Caudate nucleus (tissue), 63 donors: ENCODE measurements at places on chromosomes 1 and 21.

DNA sequence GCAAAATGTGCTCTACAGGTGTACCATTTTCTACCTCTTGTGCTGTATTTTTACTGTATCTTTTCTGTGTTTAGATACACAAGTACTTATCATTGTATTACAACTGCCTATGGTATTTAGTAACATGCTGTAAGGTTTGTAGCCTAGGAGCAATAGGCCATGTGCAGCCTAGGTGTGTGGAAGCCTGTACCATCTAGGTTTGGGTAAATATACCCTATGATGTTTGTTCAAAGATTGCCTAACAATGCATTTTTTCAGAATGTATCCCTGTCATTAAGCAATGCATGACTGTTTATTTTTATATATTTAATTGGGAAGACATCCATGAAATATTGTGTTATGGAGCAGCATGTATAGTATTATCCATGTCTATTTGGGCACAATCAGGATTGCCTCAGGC lies 11.0 kb downstream of the ETV3L start:
- DNase-seq = no peak

DNA sequence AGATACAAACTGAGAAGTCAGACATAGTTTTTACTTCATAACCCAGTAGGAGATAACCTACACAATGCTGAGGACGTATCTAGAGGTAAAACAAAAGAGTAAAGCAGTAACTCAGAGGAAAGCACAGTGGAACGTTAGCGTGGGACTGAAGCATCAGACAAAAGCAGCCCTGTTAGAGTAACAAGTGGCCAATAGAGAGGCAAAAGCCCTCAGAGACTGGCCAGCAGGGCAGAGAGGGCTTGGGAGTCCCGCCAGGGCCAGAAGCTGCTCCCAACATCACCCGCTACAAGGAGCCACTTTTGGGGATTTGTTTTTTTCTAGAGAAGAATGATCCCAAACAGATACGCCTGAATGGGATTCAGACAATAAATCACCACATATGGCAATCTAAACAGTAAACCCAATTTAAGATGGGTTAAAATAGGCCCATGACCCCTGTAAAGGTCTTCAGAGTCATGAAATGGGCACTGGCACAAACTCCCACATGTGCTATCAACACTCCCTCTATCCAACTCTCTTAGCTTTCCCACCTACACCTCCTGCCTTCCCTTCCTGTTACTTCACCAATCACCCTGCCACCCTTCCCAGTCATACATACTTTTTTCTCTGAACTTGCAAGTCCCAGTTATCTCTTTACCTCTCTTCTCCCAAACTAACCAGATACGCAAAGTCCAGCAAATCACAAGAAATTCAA lies 17.2 kb downstream of the TADA1 start:
- peak; percentile 43 for DNase-seq

DNA sequence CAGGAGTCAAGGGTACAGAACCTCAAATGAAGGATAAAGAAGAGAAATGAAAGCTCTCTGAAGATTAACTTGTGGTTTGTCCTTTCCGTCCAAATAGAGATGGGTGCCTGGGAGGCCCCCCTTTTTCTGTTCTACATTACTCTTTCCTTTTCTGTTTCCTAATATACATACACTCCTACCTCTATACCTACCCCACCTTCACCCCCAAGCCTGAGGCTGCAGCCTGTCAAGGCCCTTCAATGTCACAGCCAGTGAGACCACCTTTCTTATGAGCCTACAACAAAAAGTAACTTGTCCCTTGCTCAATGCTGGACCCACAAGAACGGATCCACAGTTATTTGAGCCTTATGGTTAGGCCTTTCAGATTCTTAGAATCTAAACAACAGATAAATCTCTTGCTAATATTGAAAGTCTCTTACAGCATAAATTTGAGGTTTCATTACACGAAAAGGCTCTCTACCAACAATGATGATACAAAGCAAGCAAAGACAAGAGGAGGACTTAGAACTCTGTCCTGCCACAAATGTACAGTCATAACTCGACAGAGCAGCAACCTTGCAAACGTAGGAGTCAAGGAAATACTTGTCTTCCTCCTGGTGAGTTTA lies 4.1 kb upstream of the TRAF3IP3 start:
- no peak for DNase-seq

DNA sequence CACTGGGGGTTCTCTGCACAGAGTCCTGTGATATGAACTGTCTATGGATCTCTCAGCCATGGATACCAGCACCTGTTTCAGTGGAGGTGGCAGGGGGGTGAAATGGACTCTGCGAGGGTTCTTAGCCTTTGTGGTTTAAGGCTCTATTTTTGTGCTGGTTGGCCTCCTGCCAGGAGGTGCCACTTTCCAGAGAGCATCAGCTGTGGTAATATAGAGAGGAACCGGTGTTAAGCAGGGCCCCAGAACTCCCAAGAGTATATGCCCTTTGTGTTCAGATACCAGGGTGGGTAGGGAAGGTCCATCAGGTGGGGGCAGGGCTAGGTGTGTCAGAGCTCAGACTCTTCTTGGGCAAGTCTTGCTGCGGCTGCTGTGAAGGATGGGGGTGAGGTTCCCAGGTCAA lies 330.0 kb upstream of the PLD5 start:
- DNase-seq = no peak

DNA sequence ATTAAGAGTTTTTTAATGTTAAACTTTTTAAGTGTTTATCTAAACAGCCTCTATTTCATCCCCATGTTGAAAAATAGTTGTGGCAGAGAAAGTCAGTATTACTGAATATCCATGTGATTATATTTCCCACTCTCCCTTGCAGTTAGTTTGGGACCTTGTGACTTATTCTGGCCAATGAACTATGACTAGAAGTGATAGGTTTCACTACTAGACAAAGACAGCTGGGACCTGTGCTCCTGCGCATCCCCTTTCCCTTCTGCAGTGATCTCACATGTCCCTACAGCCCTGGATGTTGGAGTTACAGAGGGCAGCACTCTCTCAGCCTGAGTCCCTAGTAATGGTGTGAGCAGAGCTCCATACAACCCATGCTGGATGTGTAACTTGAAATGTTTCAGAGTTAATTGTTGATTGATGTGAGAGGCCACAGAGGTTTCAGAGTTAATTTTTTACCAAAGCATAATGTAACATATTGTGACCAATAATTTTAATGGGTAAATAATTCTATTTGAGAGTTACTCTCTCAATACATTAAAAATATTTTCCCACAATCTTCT lies 18.7 kb upstream of the SAMD13 start:
- DNase-seq = no peak

GRCh38 chr1:153572569-153573015 lies 6.9 kb upstream of the S100A2 start:
- peak; percentile 43 for DNase-seq

- DNase-seq = no peak
Measured at GRCh38 chr1:154883919-154884868, 14.1 kb upstream of the KCNN3 start.

GRCh38 chr1:154190550-154190949 lies 1.4 kb downstream of the TPM3 start:
- DNase-seq = no peak

DNA sequence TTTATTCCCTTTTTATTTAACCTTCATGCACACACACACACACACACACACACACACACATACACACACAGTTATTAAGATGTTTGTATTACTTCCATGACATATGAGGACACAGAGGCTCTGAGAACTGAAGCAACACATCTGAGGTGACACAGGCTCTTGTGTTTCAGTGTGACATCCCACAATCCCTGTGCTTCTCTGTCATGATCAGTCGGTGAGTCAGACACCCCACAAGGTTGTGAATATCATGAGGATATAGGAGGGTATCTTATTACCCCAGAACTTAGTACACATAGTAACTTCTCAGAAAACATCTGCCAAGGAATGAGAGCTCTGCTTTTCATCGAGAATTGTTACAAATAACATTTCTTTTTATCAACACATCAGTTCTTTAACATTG lies 459.3 kb downstream of the PLPP3 start:
- no peak for DNase-seq

DNA sequence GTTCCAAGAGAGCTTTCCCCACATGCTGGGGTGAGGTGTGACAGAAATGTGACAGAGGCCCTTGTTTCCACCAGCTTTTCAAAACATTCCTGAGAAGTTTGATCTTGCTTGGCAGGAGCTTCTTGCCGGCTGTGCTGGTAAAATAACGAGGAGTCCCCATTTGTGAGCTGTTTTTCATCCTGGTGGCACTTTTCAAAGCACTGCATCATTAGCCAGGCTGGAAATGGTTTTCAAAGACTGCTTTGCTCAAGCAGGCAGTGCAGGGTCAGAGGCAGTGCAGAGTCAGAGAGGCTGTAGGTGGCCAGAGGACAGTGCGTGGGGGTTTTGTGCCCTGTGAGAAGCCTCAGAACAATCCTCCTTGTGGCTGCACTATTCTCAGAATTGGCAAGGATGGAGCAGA lies 75.8 kb upstream of the KCNA3 start:
- DNase-seq = no peak

DNA sequence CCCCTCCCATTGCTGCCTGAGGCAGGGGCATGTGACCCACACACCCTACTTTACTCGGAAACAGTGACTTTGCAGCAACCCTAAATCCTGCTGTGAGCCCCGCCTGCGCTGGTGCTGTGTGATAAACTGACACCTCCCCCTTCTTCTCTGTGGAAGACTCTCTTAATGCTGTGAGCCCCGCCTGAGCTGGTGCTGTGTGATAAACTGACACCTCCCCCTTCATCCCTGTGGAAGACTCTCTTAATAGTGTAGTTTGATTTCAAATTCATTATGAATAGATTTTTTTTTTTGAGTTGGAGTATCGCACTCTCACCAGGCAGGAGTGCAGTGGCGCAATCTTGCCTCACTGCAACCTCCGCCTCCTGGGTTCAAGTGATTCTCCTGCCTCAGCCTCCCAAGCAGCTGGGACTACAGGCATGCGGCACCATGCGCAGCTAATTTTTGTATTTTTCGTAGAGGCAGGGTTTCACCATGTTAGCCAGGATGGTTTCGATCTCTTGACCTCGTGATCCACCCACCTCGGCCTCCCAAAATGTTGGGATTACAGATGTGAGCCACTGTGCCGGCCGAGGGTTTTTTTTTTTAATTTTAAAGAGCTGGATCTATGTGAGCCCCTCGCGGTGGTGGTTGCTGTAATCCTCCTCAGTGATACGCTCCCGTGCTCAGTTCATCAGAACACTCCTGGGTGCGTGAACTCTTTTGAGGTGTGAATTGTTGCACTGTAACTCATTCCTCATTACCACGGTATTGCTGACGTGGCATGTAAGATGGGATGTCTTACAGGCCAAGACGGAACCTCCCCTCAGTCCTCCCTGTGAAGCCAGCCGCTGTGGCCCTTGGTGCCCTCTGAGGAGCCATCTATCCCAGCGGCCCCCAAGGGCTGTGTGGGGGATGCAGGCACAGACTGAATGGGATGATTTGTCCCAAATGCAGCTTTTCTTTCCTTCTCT lies 60.3 kb downstream of the GALNT2 start:
- DNase-seq = peak; percentile 50

DNA sequence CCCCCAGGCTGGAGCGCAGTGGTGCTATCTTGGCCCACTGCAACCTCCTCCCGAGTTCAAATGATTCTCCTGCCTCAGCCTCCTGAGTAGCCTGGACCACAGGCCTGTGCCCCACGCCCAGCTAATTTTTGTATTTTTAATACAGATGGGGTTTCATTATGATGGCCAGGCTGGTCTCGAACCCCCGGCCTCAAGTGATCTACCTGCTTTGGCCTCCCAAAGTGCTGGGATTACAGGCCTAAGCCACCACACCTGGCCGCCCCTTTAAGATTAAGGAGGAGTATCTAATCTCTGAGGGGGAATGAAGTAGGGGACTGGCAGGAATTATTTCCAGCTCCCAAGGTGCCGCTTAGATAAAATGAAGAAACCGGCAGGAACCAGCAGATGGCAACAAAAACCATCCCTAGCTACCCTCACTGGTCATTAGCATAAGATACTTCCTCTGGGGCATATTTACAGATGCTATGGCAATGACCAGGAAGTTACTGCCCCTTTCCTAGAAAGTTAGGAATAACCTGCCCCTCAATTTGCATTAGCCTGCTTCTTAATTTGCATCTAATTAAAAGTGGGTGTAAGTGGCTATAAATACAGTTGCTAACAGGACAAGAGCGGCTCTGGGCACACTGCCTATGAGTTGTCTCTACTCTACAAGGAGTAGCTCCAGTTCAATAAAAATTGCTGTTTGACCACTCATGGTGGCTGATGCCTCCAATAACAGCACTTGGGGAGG lies 7.1 kb upstream of the NSUN4 start:
- DNase-seq = no peak

GRCh38 chr1:203185061-203185461 lies 1.4 kb downstream of the CHI3L1 start:
- no peak for DNase-seq

GRCh38 chr1:21189906-21190500 lies 13.3 kb upstream of the EIF4G3 start:
- no peak for DNase-seq

DNA sequence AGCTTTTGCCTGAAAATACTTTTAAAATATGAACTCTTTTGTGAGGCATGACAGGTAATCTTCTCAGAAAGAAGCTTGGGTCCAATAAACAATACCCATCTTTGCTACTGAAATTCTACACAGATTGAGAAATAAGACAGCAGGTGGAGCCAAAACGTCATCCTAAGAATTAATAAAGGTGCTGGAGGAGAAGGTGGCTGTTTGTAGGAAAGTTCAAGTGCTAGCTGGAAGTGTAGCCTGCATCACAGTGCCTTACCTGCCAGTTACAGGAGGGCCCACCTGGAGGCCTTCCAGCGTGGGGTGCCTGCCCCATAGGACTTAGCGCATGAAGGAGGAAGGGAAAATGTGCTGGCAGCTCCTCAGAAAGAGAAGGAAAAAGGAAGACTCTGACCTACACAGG lies 93.7 kb downstream of the TTC3 start:
- no peak for DNase-seq
